ENCODE measurements at places on chromosomes 5 and 9.

DNA sequence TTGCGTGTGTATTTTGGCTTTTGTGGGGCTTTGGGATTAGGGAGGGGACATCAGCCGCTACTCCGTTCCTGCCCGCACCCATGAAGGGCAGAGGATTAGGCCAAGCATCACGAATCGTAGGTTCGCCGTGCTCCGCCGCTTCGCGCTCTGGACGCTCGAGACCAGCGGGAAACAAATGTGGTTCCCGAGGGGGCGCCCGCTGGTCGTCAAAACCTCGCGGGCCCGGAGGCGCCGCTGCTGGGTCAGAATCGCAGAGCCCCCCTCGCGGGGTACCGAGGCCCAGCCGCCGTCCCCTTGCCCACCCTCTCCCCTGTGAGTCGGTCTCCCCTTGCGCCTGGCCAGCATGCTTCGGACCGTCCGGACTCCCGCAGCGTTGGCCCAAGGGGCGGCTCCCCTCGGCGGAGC, 2.3 kb upstream of the PAX5 start:
- no peak for DNase-seq

GRCh38 chr9:120913647-120914264, 12.8 kb downstream of the TRAF1 start:
- no peak for DNase-seq

DNA sequence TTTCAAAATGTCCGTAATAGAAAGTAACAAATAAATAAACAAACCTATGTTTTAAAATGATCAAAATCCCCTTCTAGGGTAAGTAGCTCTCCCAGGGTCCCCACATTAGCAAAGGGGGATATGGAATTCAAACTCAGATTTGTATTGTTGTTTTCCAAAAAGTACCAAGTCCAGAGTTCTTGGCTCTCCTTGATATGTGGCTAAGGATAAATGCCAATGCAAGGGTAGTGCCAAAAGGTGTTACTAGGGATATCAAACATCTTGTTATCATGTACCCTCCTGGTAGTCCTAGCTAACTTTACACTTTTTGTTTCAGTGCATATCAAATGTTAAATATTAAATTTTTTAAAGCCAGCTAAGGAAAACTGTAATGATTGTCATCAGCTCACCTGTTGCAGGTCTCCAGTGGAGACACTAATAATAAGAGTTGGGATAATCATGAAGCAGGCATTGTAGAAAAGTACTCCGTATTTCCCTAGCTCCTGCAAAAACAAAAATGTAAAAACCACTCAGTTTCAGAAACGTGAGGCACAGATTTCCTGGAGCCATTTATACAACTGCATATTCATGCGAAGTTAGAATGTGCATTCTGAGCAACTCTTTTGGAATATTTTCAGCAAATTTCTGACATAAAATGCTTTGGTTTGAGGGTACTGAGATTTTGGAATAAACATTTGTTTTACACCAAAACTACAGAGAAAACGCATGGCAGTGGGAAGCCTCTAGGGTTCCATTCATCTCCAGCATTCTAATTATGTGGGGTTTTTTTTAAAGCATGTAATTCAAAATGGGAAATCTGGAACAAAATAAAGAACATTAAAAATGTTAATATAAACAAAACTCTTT, 39.8 kb downstream of the SLC35D2 start:
- DNase-seq = no peak

- DNase-seq = peak; percentile 92
These were observed 18.5 kb upstream of the RCL1 start for GRCh38 chr9:4774209-4774608.

DNA sequence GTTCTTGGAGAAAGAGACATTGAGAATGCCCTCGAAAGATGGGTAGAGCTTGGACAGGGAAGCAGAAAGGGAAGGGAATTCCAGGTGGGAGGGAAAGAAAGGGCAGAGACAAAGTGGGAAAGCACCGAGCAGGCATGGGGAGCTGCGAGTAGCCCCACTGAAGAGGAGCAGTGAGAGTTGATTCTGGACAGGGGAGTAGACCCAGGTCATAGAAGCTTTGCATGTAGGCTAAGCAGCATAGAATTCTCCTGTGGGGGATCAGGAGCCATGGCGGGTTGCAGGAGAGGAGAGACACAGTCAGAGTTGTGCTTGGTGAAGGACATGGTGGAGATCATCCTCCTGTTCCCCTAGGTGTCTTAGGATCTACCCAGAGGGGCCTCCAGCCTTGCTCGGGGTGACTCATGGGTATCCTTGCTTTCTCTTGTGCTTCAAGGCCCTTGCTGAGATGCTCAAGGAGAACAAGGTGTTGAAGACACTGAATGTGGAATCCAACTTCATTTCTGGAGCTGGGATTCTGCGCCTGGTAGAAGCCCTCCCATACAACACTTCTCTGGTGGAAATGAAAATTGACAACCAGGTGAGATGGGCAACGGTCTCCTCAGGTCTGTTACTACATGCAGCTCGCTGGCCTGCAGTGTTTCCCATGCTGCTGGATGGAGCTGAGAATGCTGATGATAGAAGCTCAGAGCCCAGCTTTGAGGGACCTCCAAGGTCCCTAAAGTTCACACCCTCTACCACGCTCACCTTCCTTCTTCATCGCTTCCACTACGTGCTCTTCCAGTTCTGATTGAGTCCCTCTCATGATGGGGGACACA, 64.5 kb downstream of the TSTD2 start:
- DNase-seq = no peak

DNA sequence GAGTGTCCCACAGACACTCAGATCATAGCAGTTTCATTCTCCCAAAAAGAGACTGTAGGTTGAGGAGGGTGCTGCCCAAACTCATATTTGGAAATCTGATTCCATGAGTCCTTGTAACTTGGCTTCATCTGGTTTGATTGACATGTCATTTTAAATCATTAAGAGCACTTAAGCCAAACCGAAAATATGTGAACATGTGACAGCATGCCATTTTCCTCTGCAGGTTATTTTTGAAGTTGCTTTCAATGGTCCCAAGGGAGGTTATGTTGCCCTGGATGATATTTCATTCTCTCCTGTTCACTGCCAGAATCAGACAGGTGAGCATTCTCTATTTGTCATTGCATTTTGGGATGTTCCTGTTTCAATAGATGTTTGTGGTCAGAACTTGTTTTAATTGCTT, 87.6 kb downstream of the MAMDC2 start:
- no peak for DNase-seq

GRCh38 chr5:37846786-37847310, 7.0 kb upstream of the GDNF start:
- DNase-seq = no peak

GRCh38 chr5:141632650-141633049, 4.0 kb downstream of the HDAC3 start:
- no peak for DNase-seq

- DNase-seq = no peak
These were observed 1.8 kb downstream of the MVB12B start for GRCh38 chr9:126328407-126328806.

- DNase-seq = no peak
These were observed 542 bp downstream of the GGTA1 start for GRCh38 chr9:121499177-121499426.

- DNase-seq = no peak
These were observed 472.3 kb downstream of the PLK2 start for GRCh38 chr5:57987552-57987951.

- peak; percentile 80 for DNase-seq
These were observed 35.9 kb downstream of the TGFBR1 start for GRCh38 chr9:99140685-99141314.

GRCh38 chr5:128671943-128672342, 133.9 kb upstream of the FBN2 start:
- DNase-seq = no peak

DNA sequence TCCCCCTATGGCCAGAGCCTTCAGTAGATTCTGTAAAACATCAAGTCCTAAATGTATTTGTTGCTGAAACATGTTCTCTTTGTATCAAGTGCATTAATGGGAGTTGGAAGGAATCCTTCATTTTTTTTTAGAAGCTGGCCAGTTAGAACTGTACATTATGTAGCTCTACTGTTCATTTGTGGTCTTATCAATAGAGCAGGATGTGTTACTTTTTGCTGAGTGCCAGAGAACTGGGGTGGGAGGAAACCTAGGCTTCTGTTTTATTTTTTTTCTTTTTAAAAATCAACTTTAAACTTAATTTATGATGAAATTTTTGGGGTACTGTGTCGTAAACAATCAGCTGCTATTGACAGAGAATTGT, 5.1 kb downstream of the PIP5K1B start:
- no peak for DNase-seq

DNA sequence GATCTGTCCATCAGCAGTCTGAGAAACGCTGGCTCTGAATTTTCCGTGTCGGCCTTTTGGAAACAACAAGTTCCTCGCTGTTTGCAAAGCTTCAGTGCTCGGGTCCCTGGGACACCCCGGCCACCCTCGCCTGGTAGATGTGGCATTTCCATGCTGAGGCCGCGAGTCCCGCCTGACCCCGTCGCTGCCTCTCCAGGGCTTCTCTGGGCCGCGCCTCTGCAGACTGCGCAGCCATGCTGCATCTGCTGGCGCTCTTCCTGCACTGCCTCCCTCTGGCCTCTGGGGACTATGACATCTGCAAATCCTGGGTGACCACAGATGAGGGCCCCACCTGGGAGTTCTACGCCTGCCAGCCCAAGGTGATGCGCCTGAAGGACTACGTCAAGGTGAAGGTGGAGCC, 4.7 kb downstream of the NTNG2 start:
- no peak for DNase-seq

GRCh38 chr5:143008809-143009521, 238.8 kb downstream of the ARHGAP26 start:
- DNase-seq = peak; percentile 99

DNA sequence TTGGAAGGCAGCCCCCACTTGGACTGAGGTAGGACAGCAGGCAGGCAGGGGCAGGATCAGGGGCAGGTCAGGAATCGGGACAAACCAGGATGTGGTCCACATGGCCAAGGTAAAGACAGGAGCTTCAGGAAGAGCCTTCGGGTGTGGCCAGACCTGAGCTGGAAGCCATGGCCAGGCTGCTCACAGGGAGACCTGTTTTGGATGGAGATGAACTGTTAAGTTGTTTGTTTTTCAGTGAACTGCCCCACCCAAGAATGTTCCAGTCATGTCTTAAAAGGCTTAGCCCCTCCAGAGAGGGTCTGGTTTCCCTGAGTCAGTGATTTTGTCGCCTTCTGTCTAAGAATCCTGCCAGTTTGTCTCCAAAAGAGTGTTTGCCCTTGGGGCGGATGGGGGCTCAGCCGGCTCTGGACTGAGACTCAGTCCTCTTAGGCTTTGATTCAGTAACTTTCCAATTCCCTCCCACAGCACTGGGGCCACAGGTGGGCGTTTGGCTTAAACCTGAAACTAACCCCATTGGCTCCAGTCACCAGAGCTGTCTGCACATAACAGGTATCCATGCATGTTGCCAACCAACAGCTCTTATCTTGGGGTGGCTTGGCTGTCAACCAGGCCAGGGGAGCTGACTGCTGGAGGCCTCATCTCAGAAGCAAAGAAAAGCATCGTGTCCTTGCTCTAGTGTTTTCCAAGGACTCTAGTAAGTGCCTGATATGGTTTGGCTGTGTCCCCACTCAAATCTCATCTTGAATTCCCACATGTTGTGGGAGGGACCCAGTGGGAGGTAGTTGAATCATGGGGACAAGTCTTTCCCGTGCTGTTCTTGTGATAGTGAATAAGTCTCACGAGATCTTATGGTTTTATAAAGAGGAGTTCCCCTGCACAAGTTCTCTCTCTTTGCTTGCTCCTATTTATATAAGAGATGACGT, 11.3 kb upstream of the ANKH start:
- DNase-seq = no peak

- DNase-seq = no peak
These were observed 75.7 kb downstream of the ZNF608 start for GRCh38 chr5:124670722-124671184.

DNA sequence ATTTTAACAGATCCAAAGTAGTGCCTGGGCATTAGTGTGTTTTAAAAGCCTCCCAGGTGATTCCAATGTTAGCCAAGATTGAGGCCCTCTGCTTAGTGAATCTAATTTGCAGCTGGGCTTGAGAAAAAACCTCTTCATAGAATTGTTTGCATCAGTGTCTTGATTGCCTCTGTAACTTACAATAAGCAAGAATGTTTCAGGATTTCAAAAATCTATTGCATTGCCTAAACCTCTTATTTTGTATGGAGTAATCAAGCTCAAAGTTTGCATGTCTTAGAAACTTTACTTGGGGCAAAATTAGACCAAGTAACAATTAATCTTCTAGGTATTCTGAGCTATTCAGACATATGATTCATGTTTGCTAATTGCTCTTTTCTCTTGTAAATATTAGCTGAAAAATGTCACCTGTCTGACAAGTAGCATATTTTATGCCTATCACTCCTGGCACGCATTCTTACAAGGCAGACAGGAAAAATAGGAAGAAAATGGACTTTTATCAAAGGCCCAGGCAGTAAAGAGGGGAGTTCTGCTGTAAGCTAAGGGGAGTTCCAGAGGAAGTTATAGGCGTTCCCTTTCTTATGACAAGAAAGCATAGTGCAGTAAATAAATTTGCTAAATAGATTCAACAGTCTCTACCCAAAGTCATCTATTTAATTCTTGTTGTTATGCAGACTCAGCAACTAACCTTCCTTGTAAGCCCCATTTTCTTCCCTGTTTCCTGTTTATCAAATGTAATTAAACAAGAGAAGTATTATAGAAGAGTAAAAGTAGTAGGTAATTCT, 21.0 kb downstream of the PDCD1LG2 start:
- DNase-seq = no peak

GRCh38 chr9:105742088-105742487, 47.7 kb downstream of the TMEM38B start:
- no peak for DNase-seq

- no peak for DNase-seq
These were observed 16.9 kb upstream of the LECT2 start for GRCh38 chr5:135971701-135972100.

- DNase-seq = no peak
These were observed 15.4 kb downstream of the IL9 start for GRCh38 chr5:135880278-135880677.

DNA sequence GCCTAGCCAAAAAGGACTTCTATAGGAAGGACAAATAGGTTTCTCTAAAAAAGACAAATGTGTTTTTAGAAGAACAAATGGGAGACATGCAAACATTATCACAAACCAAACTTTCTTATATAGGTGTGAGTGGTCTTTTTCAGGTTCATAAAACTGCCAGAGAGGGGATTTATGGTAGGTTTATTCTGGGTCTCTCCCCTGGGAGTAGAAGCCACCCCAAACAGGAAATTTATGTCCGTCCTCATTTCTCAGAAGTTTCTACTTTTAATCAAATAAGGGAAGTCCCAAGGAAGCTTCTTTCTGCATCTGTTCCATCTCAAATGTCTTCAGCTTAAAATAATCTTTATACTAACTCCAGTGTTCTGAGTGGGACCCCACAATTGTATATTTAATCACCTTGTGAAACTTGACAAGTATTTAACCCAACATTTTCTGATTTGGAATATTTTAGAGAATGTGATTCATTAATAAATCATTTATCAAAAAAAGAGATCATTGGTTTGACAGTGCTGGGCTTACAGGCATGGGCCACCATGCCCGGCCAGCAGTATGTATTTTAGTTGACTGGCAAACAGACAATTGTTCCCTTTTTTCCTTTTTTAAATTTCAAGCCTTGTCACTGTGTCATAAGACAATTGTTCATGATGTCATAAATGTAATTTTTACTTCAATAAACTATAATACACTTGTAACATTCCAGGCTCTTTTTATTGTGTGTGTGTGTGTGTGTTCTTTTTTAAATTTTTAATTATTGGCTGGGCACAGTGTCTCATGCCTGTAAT, 44.6 kb upstream of the GLDC start:
- DNase-seq = no peak

- DNase-seq = no peak
These were observed 35.6 kb upstream of the NEURL1B start for GRCh38 chr5:172605466-172605865.

- DNase-seq = no peak
These were observed 33.5 kb upstream of the SMU1 start for GRCh38 chr9:33109850-33110595.

- DNase-seq = peak; percentile 96
These were observed 23.8 kb downstream of the SHC3 start for GRCh38 chr9:89154651-89155336.

All from cardiac fibroblast (primary cell).